Parietal lobe (tissue), 2 donors: ENCODE measurements at places on chromosomes 16 and 17. TPM values are rescaled to one million over a fixed set of nuclear protein-coding genes. Genes with fewer than 3 reads are reported as not detected.

The TIGD7 gene
- total RNA-seq: 24.1 TPM

The STARD3 gene
- 33.5 TPM for total RNA-seq

The HAP1 gene
- 0.31 TPM for total RNA-seq

The KRTAP2-3 gene
- not detected for total RNA-seq
